ENCODE measurements at places on chromosomes 11 and 22. TPM values are rescaled to one million over a fixed set of nuclear protein-coding genes. Genes with fewer than 3 reads are reported as not detected.

Gene MS4A12
- total RNA-seq, result 328 TPM

DNA sequence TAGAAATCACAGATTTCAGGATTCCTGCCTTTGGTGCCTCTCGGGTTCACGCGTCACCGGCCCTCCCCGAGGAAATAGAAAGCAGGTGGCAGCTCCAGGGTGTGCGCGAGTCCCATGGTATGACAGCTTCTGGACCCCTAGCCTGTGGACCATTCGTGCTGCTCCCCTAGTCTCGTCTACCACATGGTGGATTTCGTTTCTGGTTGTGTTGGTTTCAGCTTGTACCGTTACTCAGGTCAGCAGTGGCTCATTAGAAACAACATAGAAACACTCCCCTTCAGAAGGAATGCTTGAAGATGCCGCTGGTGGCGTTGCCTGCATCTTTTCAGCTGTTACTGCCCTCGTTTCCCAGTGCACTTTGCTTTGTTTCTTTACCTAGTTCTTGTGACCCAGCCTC is 700 bp downstream of the TTC17 start:
- peak; percentile 30 for DNase-seq

DNA sequence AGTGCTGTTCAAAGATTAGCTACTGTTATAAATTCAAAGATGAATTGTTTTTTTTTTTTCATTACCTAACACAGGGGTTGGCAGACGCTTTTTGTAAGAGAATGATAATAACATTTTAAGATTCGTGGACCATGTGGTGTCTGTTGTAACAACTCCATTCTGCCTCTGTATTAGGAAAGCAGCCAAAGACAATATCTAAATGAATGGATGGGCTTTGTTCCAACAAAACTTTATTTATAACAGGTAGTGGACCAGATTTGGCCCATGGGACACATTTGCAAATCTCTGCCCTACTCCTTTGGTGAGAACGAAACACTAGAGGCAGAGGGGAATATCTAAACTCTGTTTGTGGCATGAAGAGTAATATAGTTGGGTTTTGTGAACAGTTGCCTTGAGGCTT is 83.6 kb upstream of the BLID start:
- no peak for DNase-seq

DNA sequence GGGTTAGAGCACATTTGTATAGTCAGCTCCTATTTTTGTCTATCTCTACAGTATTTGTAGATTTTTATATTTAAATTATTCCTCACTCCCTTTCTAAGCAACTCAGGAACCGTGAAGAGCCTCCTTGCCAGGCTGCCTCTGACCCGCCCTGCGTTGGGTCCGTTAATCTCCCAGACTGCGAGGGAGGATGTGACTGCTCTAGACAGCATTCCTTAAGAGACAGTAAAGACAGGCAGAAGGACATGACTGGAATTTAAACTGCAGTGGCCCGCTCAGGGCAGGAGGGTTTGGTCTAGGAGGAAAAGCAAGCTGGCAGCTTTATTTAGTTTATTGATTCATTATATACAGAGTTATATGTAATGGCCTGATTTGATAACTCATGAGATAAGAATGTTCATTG is 413.7 kb downstream of the TMEM135 start:
- DNase-seq, result no peak

GRCh38 chr11:115168229-115168671 is 336.0 kb downstream of the CADM1 start:
- no peak for DNase-seq

GRCh38 chr11:86698639-86699038 is 26.2 kb upstream of the ME3 start:
- DNase-seq, result no peak

Gene TNNT3
- total RNA-seq, result 3.3 TPM

DNA sequence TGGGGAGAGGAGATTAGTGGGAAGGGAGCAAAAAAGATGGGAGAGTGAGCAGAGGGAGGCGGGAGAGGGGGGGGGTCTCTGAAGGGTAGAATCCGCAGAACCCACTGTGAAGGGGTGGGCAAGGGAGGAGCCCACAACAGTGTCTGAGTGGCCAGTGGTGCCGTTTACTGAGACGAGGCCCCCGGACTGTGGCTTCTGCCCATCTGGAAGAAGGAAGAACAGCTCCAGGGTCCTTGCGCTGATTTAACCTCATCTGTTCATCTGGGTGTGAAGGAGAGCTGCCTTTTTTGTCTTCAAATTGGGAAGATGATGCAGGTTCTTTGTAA is 45.7 kb upstream of the ANO1 start:
- DNase-seq, result no peak

Gene OR5F1
- total RNA-seq, result not detected

- no peak for DNase-seq
These were observed 29.5 kb downstream of the APOL5 start for GRCh38 chr22:35746946-35747703.

Gene NEFH
- total RNA-seq, result 0.32 TPM

DNA sequence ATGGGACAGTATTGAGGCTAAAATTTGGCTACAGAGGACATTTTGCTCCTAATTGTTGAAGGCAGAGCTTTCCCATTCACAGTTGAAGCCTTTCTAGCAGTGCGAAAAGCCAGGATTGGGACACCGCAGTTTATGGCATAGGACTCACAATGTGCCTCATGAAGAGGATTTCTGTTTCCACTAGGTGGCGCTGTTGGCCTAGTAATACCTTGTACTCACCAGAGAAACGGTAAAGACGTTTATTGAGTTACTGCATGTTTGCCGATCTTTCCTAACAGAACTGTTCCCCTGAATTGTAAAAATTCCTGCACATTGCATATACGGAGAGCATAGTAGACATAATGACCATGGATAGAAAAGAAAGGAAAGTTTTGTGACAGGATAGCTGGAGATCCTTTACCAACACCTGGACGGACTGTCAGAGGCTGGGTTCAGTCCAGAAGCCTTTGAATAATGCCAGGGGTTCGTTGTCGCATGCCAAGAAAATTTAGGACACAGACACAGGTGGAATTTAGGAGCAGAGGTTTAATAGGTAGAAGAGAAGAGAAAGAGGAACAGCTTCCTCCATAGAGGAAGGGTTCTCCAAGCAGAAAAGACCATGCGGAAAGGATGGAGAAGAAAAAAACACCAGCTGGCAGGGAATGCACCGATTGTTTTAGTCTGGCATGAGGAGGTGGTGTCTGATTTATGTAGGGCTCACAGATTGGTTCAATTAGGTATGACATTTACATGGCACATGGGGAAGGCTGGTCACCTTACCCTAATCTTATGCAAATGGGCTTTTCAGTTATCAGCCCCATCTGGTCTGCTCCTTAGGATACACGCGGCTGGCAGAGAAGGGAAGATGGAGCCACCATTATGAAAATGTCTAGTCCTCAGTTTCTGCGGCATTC is 10.8 kb upstream of the OR51D1 start:
- DNase-seq, result peak; percentile 74

DNA sequence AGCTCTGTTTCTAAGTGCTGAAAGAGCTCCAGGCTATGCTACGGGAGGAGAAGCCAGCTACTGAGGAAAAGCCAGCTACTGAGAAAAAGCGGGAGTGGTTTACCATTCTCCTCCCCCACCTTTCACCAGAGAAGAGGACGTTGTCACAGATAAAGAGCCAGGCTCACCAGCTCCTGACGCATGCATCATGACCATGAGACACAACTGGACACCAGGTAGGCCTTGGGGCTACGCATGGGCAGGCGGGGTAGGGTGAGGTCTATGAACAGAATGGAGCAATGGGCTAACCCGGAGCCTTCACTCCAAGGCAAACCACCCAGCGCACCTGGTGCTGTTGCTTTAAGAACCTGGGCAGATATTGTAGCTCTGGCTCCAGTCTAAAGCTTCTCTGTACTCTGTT is 1.1 kb downstream of the IL18BP start:
- no peak for DNase-seq

DNA sequence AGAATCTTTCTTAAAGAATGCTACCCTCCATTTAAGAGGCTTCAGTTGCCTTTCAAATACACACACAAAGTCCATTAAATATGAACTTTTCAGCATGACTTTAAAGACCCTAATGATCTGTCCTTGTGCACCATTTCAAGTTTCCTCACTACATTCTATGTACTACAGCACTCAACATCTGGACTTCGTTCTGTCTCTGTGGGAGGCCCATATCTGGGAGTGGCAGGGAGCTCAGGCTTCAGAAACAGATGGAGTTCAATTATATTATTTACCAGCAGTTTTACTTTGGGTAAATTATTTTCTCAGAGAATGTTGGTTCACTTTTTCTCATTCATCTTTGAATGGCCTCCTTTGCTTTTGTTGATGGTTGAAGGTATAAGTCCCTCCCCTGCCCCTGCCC is 67.4 kb downstream of the ANO3 start:
- DNase-seq, result no peak

GRCh38 chr11:125975634-125976033 is 29.8 kb downstream of the VSIG10L2 start:
- no peak for DNase-seq

Gene MRGPRF
- total RNA-seq, result 64.7 TPM

Gene EMID1
- total RNA-seq, result not detected

DNA sequence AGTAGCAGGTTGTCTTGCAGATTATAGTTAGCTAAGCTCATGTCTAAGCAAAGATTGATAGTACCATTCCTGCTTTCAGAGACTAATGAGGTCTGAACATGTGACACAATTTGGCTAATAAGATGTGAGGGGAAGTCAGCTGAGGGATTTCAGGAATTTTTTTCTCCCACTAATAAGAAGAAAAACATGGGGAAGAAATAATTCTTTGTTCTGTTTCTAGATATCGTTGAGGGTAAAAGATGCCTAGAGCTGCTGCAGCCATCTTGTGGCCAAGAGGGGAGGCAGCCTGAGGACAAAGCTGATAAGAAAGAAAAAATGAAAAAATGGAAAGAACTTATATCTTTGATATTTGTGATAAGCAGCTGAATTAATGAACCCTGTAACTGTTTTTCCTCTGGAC is 1334.4 kb downstream of the LRRC4C start:
- no peak for DNase-seq

Gene GAS2
- total RNA-seq, result not detected

Gene P4HA3
- total RNA-seq, result 0.27 TPM

Gene RTN4RL2
- total RNA-seq, result not detected

Gene IGLL5
- 14.9 TPM for total RNA-seq

DNA sequence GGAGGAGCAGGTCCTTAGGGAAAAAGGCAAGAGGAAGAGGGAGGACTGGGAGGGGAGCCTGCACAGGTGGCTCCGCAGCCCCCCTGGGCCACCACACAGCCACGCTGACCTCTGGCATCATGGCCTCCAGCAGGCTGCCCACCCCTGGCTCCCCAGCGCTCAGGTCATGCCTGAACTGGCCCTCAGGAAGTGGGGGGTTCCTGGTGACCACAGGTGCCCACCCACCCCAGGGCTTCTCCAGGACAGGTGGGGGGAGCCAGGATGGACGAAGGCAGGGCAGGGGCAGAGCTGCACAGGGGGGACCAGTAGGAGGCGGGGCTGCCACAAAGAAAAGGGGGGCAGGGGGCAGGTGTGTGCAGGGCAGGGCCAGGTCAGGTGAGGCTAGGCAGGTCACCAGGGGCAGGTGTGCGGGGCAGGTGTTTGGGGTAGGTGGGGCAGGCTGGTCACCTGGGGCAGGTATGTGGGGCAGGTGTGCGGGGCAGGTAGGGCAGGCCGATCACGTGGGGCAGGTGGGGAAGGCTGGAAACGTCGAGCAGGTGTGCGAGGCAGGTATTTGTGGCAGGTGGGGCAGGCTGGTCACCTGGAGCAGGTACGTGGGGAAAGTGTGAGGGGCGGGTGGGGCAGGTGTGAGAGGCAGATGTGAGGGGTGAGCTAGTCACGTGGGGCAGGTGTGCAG is 997 bp downstream of the DEAF1 start:
- DNase-seq, result peak; percentile 69

Gene RBM14
- total RNA-seq, result 70.1 TPM

Gene MIOX
- not detected for total RNA-seq

GRCh38 chr11:73388265-73389133 is 12.3 kb downstream of the RELT start:
- peak; percentile 36 for DNase-seq

- no peak for DNase-seq
These were observed 41.9 kb downstream of the CEP164 start for GRCh38 chr11:117369534-117369933.

DNA sequence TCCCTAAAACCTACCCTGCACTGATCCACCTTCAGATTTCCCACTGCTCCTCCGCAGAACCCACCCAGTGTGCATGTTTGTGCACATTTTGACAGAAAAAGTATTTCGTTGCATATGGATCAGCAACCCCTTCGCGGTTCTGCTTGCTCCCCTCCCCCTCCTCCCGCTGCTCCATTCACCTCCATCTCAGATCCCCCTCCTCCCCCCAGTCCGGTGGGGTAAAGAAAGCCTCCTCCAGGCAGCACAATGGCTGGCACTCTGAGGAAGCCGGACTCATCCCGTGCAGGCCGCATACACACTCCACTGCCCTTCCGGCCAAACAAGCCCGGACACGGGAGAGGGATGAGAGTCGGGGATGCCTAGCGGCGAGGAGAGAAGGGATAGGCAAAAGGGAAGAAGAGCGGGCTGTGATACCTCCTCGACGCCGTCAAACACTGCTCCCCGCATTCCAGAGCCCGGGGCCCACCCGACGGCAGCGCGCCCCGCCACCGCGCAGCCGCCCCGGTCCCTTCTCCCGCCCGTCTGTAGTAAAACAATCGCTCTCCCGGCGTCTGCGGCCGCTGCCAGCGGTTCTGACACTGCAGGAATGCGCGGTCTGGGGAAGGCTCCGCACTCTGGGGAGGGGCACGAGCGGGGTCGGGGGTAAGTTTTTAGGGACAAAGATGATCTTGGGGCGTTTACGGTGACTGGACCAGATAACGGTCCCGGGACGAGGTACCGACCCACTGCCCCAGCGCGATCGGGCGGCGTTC is 915 bp downstream of the FEZ1 start:
- DNase-seq, result no peak

GRCh38 chr11:15227011-15227410 is 112.3 kb downstream of the INSC start:
- no peak for DNase-seq

GRCh38 chr22:50700387-50701075 is 27.9 kb downstream of the SHANK3 start:
- DNase-seq, result no peak

DNA sequence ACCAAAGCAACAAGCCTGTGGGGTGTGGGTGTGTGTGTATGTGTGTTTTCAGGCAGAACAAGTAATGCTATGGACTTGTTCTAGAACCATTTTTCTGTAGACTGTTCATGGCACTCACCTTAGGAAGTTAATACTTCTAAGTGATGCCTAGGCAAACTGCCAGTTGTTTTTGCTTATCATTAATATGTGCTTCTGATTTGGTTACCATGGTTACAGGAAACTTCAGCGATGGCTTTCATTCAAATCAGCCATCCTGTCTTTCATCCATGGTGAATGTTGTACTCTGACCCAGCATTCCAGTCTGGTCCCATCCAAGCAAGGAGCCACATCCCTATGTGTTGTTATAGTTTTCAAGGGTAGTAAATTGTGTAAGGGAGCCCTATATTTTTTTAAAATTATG is 49.8 kb upstream of the ARHGAP20 start:
- DNase-seq, result no peak

DNA sequence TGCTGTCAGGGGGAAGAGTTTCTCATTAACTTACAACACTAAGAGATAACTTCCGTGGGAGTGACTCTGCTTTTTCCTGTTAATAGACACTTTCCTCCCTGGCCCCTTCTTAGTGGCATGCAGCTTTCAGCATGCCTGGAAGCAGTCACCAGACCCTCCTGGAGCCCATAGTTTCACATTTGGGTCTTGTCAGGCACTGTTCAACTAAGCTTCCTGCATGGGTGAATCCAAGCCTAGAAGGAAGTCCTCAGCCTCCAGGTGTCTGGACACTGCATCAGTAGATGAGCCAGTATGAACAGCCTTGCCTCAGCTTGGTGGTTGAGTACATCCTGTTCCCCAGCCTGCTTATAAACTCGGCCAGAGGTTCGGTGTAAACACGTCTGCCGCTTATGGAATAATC is 68.1 kb downstream of the PPP6R3 start:
- peak; percentile 46 for DNase-seq

- no peak for DNase-seq
These were observed 40.2 kb downstream of the SNX19 start for GRCh38 chr11:130876100-130876499.

Gene GRAP2
- 28.4 TPM for total RNA-seq
